Stimulated activated CD4-positive, alpha-beta T cell treated with anti-CD3 and anti-CD28 coated beads, Interleukin-1b, Interleukin-23, amount 100 ng/mL, for 24 hours (primary cell): ENCODE measurements at places on chromosomes 16 and 17.
A peak's percentile ranks its signal among the peaks of the same experiment; 100 is the strongest.

- no peak for DNase-seq
Observed at GRCh38 chr16:51374346-51374745, 223.3 kb upstream of the SALL1 start.

GRCh38 chr17:40956401-40957254, 10.1 kb downstream of the KRT39 start:
- no peak for DNase-seq

DNA sequence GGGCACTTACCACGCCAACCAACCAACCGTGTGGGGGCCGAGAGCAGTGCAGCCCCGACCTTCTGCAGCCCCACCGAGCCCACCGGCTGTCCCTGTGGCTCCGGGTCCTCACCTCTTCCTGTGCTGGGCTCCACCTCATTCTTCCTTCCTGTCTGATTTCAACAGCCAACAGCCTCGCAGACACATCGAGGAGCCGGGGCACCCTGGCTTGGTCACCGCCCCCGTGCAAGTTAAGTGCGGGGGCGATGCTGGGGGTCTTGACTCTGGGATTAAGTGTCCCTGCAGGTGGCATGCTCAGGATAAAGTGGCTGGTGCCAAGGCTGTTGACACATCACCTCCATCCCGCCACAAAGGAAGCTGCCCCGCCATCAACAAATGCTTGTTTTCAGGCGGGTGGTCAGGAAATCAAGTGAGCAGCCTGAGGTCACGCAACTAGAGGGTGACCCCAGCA, at the start of gene NLRC3:
NLRC3 (minus strand) TSS at position 102 of the 451 bp plus-strand sequence. CDS start 12,367 bp downstream, outside the sequence.
- DNase-seq, result no peak

GRCh38 chr16:81997738-81998137, 13.5 kb downstream of the SDR42E1 start:
- no peak for DNase-seq

GRCh38 chr16:66113223-66113622, 253.3 kb upstream of the CDH5 start:
- DNase-seq, result no peak

DNA sequence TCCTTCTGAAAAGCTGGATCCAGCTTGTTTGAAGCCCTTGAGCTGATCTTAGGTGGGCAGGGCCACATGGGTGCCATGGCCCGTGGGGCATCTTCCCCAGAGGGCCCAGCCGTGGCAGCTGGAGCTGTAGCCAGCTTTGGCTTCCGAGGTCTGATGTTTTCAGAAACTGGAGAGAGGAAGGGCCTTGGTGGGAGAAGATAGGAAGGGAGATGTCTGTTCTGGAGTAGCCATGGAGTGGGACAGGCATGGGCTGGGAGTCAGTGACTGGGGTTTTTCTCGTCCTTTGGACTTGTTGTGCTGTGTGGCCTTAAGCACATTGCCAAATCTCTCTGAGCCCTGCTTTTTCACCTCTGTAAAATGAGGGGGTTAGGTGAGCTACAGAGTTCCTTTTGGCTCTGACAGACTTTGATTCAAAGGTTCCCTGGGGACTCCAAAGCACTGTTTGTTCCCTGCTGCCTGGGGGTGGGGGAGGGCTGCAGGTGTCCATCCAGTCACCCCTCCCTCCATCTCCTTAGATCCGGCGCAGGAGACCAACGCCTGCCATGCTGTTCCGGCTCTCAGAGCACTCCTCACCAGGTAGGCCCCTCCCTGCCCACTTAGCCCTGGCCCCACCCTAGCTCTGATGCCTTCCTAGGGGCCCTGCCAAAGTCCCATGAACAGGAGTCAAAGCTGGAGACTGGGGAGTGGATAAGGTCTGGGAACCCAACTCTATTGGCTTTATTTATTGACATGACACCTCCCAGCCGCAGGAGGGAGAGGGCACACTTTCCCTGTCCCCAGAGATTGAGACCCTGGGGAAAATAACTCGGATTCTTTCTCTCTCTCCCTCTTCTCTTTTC, 2.1 kb downstream of the PPP1R1B start:
- DNase-seq, result no peak

DNA sequence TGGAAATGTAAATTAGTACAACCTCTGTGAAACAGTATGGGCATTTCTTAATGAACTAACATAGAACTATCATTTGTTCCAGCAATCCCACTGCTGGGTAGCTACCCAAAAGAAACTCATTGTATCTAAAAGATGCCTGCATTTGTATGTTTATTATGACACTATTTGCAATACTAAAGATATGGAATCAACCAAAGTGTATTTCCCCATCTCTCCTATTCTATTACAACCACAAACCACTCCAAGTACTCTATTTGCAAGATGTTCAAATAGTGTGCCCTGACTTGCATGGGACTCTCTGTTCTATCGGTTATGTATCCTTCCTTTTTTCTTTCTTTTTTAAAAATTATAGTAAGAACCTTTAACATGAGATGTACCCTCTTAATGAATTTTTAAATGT, 845.2 kb downstream of the CDH11 start:
- DNase-seq, result no peak

GRCh38 chr16:79303959-79304387, 296.6 kb downstream of the MAF start:
- DNase-seq, result no peak

DNA sequence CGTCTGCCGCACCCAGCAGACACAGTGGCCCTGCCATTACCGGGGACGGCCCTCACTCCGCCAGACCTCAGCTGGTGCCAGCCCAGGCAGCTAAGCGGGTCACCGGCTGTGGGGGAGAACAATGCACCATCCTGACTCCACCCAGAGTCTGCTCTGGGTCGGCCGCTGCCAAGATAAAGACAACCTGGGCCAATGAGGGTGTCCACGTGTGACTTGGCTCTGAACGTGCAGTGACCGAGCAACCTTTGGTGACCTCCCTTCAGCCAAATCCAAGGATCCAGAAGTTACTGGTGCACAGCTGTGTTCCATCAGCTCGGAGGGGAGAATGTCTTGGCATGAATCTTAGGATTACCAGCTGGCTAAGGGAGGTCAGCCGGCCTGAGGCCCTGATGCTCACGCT, 155.9 kb downstream of the NTN1 start:
- no peak for DNase-seq

DNA sequence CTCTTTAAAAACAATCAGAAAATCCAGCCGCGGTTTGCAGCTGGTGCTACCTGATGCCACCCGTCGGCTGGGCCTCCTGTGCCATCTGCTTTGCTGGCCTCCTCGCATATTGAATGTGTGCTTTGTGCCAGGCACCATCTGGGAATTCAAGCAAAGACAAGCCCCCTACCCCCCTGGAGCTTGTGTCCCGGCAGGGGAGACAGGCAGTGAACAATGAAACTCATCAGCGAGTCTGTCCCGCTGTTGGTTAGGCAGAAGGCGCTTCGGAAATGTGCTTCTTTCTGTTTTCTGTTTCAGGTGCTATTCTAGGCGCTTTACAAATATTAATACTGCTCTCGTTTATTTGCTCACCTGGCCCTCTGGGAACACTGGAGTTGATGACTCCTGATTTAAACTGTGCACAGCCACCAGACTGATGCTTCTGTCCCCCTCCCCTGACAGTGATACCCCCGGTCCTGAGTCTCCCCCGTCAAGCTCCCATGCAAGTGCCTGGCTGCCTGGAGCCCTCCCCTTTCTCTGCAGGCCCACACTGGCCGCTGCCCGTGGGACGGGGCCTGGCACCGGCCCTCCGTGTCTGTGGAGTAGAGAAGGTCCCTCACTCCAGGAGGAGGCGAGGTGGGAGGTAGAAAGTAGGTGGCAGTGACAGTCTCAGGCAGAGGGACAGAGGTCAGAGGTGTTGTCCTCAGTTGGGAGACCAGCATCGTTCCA, 126.1 kb upstream of the PLCG2 start:
- no peak for DNase-seq

DNA sequence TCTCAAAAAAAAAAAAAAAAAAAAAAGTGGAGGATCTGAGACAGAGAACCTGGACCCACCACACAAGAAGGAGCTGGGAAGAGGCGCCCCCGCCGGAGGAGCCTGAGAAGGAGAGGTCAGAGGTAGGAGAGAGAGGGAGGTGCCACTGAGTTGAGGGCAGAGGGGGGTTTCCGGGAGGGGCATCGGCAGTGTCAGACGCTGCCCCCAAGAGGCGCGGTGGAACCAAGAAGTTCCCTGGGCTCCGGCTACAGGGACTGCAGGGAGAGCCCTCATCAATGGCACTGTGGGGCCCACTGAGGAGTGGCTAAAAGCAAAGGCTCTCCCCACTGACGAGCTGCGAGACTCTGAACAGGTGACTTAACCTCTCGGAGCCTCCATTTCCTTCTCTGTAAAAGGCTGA, 4.2 kb downstream of the CCDC42 start:
- no peak for DNase-seq

DNA sequence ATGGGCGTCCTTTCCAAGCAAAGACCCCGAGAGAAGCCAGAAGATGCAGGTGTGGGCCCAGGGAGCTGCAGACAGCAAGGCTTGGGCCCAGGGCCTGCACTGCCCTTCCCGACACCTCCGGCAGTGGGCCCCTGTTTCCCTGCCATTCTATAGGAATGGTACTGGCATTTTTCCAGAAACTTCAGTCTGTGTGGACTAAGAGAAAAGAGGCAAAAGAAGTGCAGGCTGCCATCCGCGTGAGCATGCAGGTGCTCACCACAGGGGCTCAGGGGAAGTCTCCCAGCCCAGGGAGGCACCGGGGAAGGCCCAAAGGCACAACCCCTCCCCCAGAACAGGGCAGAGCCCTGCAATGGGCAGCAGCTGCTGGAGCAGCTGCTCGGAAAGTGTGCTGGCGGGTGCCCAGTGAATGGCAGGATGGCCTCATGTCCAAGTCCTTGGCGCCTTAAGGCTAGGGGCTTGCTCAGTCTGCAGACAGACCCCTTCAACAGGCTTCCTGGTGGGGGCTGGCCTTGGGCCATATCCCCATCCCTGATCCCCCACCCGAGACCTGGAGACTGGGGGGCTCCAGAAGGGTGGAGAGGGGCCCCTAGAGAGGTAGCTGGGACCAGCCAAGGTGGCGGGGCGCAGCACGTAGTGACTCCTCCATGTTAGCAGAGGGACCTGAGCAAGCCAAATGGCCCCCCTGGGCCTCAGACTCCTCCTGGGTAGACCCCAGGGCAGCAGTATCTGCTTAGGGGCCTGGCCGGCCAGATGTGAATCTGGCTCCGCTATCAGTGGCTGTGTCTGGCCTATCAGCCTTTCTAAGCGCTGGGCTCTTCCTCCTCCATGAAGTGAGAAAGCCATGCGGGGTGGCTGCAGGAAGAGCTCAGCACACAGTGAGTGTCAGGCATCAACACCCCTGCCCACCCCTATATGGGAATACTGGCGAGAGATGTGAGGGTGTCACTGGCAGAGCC, 6.7 kb upstream of the TPPP3 start:
- no peak for DNase-seq

DNA sequence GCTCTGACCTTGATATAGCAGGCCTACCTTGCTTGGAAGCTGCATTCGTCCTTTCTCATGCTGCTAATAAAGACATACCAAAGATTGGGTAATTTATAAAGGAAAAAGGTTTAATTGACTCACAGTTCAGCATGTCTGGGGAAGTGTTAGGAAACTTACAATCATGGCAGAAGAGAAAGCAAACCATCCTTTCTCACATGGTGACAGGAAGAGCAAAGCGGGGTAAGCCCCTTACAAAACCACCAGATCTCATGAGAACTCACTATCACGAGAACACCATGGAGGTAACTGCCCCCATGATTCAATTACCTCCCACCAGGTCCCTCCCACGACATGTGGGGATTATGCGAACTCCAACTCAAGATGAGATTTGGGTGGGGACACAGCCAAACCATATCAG, 6.0 kb upstream of the MAPT start:
- DNase-seq, result no peak

DNA sequence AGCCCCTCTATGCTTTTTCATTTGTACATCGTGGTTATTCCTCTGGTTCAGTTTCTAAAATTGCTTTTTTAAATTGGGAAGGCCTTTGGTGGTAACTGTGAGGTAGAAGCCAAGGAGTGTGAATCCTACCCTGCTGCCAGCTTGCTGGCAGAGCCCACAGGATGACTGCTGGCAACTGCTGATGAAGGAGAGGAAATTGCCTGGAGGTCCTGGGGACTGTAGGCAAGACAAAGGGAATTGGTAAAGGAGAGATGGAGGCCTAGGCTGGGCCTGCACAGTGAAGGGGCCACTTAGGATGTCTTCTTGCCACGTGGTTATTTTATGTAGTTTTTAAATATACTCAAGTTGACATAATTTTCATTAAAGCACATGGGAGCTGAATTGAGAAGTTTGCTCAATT, 15.8 kb downstream of the C17orf58 start:
- no peak for DNase-seq

DNA sequence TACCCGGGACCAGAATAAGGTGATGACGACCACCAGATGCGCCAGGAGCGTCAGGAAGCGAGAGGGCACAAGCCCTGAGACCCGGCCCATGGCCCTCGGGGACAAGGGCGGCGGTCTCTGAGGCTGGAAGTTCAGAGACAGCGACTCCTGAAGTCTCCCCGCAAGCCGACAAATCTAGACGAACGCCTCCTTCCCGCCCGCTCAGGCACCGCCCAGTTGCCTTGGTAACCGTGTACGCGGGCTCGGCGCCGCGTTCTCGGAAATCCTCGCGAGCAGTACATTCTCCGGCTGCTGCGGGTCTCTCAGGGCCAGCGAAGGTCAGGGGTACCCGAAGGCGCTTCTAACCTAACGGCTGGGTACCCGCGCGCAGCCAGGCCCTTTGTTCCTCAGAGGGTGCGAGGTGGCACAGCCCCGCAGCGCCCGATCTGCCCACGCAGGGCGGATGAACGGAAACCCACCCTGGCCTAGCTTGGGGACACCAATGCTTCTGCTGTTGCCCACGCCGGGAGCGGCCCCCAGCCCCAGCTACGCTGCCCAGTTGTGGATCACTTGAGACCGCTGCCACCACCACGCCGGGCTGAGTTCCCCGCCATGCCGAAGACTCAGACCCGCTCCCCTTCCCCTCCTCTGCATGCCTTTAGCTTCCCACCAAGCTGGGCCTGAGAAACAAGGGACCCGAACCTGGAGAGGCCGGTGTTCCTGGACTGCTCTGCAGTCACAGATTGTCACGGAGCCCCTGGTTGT, at the start of gene TMEM107:
TMEM107 (minus strand) TSS at position 184 of the 744 bp plus-strand sequence; CDS start at position 90, 94 bp downstream.
- DNase-seq, result peak; percentile 67

DNA sequence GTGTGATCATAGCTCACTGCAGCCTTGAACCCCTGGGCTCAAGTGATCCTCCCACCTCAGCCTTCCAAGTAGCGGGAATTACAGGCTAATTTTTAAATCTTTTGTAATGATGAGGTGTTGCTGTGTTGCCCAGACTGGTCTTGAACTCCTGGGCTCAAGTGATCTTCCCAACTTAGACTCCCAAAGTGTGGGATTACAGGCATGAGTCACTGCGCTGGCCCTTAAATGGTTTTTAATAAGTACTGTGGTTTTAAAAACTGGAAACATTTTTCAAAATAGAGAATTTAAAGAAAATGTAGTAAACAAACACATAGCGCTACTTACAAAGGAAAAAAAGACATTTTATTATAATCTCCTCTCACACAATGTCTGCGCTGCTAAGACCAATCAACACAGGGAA, 32.2 kb downstream of the MARCHF10 start:
- DNase-seq, result no peak

DNA sequence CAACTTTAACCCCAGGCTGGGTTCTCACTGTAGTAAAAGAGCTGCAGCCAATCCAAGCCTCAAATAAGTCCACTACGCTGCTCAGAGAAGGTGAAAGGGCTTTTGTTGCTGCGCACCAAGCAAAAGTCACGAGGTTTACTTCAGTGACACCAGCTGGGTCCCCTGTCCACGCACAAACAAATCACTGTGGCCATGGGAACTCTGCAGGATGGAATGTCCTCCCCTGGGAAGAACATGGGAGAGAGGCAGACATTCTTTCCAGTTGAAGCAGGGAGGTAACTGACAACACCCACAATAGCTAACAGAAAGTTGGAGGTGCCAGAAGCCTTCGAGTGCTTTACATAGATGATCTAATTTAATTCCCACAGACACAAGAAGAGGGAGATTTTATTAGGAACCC, 181.9 kb downstream of the PMP22 start:
- DNase-seq, result no peak
